ENCODE measurements at places on chromosomes 2 and 18.

- no peak for DNase-seq
Observed at GRCh38 chr2:1586923-1587840, 157.1 kb downstream of the PXDN start.

- no peak for DNase-seq
Observed at GRCh38 chr18:40501026-40501425, 1454.0 kb upstream of the PIK3C3 start.

GRCh38 chr18:79405781-79406575 is 10.2 kb downstream of the NFATC1 start:
- DNase-seq, result peak; percentile 73

- DNase-seq, result no peak
Observed at GRCh38 chr2:79670198-79670597, 157.3 kb downstream of the CTNNA2 start.

DNA sequence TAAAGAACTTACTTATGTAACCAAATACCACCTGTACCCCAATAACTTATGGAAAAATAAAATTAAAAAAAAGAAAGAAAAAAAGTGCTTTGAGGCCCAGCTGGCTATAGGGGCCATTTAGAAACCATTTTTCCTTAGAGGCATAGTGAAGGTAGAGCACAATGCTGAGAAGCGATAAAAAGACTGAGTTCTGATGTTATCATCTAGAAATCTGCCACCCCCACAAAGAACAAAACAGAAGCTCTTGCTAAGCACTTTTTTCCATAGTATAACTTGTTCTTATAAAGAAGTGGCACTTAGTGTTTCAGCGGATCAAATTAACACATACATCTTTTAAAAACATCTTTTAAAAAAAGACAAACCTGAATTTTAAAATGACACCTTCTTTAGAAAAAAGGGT is 51.4 kb downstream of the ICOS start:
- DNase-seq, result no peak

Measured in activated T-helper 1 cell treated with anti-CD3 and anti-CD28 coated beads, Interleukin-2, amount 50 U/mL, for 16 hours (primary cell).